ENCODE measurements at places on chromosomes 4 and X.

- DNase-seq = no peak
Measured at GRCh38 chrX:155389634-155390033, 7.7 kb downstream of the F8A2 start.

- DNase-seq = no peak
Measured at GRCh38 chr4:52588097-52588496, 71.0 kb downstream of the USP46 start.

GRCh38 chr4:13530823-13531624, 13.3 kb downstream of the NKX3-2 start:
- DNase-seq = no peak

DNA sequence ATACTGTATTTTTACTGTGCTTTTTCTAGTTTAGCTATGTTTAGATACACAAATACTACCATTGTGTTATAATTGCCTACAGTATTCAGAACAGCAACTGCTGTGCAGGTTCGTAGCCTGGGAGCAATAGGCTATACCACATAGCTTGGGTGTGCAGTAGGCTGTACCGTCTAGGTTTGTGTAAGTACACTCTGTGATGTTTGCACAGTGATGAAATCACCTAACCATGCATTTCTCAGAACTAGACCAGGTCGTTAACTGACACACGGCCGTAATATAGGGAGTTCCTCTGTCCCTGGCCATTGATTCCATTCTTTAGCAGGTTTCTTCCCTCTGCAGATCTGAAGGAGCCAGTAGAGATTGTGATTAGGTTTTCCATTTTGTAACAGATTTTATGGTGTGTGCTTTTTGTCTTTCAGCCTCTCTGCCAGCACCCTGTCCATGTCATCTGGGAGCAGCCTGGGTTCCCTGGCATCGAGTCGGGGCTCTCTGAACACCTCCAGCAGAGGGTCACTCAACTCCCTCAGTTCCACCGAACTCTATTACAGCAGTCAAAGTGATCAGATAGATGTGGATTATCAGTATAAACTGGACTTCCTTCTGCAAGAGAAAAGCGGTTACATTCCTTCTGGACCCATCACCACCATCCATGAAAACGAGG, 59.5 kb downstream of the CLDN22 start:
- DNase-seq = no peak

GRCh38 chr4:6889736-6890324, 19.8 kb upstream of the TBC1D14 start:
- no peak for DNase-seq

DNA sequence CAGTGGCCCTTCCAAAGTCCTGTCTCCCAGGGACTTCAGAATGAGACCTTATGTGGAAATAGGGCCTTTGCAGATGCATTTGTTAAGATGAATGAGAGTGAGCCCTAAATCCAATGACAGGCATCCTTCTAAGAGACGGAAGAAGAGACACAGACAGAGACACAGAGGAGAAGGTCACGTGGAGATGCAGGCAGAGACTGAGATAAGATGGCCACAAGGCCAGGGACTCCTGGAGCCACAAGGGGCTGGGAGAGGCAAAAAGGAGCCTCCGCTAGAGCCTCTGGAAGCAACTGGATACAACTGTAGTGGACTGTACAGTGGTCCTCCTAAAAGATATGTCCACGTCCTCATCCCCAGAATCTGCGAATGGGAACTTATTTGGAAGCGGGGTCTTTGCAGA, 19.0 kb upstream of the CD99 start:
- no peak for DNase-seq

- no peak for DNase-seq
Measured at GRCh38 chrX:53494436-53494835, 60.3 kb upstream of the HSD17B10 start.

GRCh38 chr4:39451423-39452023, 7.2 kb downstream of the RPL9 start:
- DNase-seq = no peak

GRCh38 chr4:60656171-60656570, 544.0 kb upstream of the ADGRL3 start:
- no peak for DNase-seq

DNA sequence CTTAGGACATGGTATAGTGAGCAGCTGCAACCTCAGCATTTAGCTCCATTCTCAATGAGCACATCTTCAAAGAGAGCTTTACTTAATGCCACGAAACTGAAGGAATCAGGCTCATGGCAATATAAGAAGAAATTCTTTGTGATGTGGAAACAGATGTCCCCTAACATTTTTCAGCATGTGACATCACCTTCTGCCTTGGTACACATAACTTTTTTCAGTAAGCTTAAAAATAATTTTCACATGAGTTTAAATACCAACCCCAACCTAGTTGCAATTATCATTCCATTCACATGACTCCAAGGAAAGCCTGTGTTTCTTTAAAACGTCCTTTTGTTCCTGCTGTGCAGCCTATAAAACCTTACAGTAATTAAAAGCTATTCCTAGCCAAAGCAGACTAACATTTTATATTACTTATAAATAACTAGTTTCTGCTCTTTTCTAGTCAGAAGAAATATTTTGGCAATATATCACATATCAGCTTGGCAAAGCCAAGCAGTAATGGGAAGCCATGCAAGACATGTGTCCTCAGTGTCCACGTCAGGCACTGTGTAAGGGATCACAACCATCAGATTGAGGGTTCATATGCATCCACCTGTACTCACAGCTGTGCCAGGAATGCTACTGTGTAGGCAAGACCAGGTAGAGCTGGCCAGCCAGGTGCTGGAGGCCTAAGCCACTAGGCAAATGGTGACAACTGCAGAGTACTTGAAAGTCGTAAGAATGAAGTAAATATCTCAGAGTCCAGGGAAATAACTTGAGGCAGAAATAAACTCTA, 466.6 kb downstream of the INPP4B start:
- DNase-seq = no peak

DNA sequence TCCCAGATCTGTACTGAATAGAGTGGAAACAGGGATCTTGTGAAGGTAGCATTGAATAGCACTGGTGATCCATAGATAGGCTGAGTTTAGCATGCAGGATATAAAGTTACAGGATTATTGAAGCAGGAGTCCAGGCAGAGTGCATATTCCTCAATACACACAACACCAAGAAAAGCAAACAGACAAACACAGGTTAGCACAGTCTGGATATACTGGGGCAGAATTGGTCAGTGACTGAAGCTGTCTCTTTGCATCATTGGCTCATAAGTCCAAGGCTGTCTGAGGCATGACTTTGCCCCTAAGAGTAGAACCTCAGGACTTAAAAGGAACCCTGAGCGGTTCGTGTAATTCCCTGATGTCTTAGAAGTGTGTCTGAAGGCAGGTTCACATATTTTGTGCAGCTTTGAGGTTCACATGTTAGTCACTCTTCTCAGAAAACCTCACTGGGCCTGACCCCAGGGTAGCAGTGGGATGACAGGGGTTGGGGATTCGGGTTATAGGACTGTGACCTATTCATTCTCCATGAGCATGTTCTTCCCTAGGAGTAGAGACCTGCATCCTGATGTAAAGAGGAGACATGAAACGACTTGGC, 134.6 kb downstream of the AASDH start:
- no peak for DNase-seq

All from stimulated activated CD8-positive, alpha-beta memory T cell treated with anti-CD3 and anti-CD28 coated beads, Interleukin-7, amount 100 ng/mL, for 1 hour (primary cell).